Tibial artery (tissue), 4 donors: ENCODE measurements at places on chromosomes 5 and 9.
A peak's percentile ranks its signal among the peaks of the same experiment; 100 is the strongest.

GRCh38 chr9:121298689-121299466 is 30.9 kb downstream of the GSN start:
- no peaks in the 10 kb centered on the region for H3K27me3 ChIP-seq
- peaks cover 94% of the 10 kb centered on the region for H3K4me1 ChIP-seq
- H3K4me3 ChIP-seq, result peak overlapping the region; percentile 64
- peak; percentile 67 for DNase-seq
- H3K27ac ChIP-seq, result peak overlapping the region; percentile 92
- peaks cover 22% of the 10 kb centered on the region for H3K36me3 ChIP-seq

DNA sequence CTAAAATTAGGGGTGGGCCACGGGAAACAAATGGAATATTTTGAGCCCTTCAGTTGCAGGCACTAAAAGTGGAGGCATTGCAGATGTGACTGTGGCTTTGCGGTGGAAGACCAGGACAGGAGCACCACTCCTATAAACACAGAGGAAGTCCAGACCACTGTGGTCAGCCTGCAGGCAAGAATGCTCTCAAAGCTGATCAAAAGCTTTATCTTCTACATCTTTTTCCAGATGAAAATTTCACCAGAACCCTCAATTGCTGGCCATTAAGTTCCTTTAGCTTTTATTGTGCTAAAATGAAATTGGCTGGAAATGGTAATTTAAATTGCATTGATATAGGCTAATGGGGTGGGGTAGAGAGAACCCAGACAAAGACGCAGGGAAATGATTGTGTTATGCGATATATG is 208.8 kb downstream of the ERCC6L2 start:
- peaks cover 5% of the 10 kb centered on the region for H3K4me1 ChIP-seq
- no peak overlapping the region for H3K27ac ChIP-seq
- H3K4me3 ChIP-seq, result no peak overlapping the region
- no peaks in the 10 kb centered on the region for H3K27me3 ChIP-seq

GRCh38 chr9:92408747-92409478 is 4.5 kb upstream of the OGN start:
- no peak overlapping the region for H3K27ac ChIP-seq
- no peak overlapping the region for H3K4me3 ChIP-seq
- no peak for DNase-seq

GRCh38 chr9:76704593-76705204 is 59.5 kb upstream of the PCA3 start:
- no peak overlapping the region for H3K27ac ChIP-seq
- DNase-seq, result no peak
- H3K27me3 ChIP-seq, result no peaks in the 10 kb centered on the region
- H3K36me3 ChIP-seq, result peaks cover 62% of the 10 kb centered on the region
- no peaks in the 10 kb centered on the region for H3K4me1 ChIP-seq

- H3K36me3 ChIP-seq, result no peaks in the 10 kb centered on the region
- H3K27me3 ChIP-seq, result no peaks in the 10 kb centered on the region
- H3K4me3 ChIP-seq, result no peak overlapping the region
- peak; percentile 95 for DNase-seq
- peaks cover 65% of the 10 kb centered on the region for H3K4me1 ChIP-seq
- peak overlapping the region; percentile 84 for H3K27ac ChIP-seq
These were observed 19.0 kb downstream of the NEURL1B start for GRCh38 chr5:172659909-172660628.

DNA sequence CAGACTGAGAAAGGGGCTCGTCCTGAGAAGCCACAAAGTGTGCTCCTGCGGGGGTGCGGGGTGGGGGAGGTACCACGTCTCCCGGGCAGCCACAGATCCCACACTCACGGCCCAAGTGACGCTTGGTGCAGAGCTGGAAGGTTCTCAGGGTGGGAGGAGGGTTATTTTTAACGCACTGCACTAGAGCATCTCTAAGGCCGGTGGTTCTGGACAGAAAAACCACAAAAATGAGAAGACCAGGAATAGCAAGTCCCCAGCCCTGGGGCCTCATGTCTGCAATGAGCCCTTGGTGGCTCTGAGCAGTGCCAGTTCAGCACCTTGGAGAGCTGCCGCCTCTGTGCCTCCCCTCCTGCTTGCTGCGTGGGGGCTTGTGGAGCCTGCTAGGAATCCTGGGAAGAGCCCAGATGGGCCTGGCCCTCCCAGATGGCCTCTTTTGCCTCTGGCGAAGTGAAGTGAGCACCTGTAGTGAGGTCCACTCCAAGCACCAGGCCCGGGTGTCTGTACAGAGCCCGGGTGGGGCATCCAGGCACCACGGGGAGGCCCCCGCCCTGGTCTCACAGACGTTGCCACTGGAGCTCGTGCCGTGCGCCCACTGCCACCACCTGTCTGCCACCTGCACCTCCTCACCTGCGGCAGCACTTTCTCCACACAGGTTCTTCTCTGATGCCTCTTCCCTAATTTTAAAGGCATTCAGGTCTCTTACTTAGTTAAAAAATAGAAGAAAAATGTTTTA is 48.9 kb upstream of the CACNA1B start:
- DNase-seq, result no peak
- no peaks in the 10 kb centered on the region for H3K4me1 ChIP-seq
- peaks cover 62% of the 10 kb centered on the region for H3K36me3 ChIP-seq
- H3K27me3 ChIP-seq, result no peaks in the 10 kb centered on the region

- no peak overlapping the region for H3K27ac ChIP-seq
- H3K36me3 ChIP-seq, result peaks cover 28% of the 10 kb centered on the region
- DNase-seq, result no peak
- peaks cover 13% of the 10 kb centered on the region for H3K4me1 ChIP-seq
These were observed 37.8 kb downstream of the FAM78A start for GRCh38 chr9:131238402-131239021.

- no peak overlapping the region for H3K27ac ChIP-seq
- no peaks in the 10 kb centered on the region for H3K36me3 ChIP-seq
- H3K4me1 ChIP-seq, result no peaks in the 10 kb centered on the region
- H3K27me3 ChIP-seq, result no peaks in the 10 kb centered on the region
- no peak for DNase-seq
These were observed 323.5 kb upstream of the SLC24A2 start for GRCh38 chr9:20112205-20112783.

DNA sequence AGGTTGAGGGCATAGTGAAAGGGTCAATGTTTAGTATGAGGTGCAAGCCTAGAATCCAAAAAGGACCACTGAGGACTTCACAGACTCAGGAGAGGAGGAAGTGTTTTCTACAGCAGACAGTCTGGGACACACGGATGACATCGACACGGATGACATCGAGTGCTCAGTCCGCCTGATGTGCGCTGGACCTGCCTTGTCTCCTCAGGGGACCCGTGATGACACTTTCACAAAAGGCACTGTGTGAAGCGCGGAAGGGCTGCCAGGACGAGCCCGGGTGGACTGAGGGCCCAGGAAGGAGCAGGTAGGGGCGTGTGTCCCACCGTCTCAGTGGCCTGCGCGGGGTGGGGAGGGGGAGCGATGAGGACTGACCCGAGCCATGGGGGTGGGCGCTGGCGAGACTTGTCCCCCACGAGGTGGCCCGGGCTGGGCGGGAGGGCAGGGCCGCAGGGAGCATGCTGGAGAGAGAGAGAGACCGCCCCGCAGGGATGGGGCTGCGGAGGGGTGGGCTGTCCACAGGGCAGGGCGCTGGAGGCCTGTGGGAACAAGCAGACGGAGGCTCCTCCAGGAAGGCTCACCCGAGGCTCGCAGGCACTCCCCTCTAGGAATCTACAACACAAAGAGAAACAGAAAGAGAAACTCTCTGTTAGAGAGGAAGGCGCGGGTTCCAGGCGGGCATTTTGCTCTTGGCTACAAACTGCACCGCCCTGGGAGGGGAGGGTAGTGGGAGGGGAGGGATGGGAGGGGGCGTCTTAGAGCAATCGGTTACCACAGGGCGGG is 54.9 kb downstream of the USP20 start:
- no peak for DNase-seq
- H3K27me3 ChIP-seq, result no peaks in the 10 kb centered on the region
- peaks cover 31% of the 10 kb centered on the region for H3K4me1 ChIP-seq
- no peak overlapping the region for H3K4me3 ChIP-seq
- peaks cover 39% of the 10 kb centered on the region for H3K36me3 ChIP-seq

GRCh38 chr9:68979538-68980314 is 34.2 kb downstream of the PRKACG start:
- no peak overlapping the region for H3K27ac ChIP-seq
- no peaks in the 10 kb centered on the region for H3K36me3 ChIP-seq
- DNase-seq, result no peak
- H3K4me1 ChIP-seq, result no peaks in the 10 kb centered on the region
- no peaks in the 10 kb centered on the region for H3K27me3 ChIP-seq

DNA sequence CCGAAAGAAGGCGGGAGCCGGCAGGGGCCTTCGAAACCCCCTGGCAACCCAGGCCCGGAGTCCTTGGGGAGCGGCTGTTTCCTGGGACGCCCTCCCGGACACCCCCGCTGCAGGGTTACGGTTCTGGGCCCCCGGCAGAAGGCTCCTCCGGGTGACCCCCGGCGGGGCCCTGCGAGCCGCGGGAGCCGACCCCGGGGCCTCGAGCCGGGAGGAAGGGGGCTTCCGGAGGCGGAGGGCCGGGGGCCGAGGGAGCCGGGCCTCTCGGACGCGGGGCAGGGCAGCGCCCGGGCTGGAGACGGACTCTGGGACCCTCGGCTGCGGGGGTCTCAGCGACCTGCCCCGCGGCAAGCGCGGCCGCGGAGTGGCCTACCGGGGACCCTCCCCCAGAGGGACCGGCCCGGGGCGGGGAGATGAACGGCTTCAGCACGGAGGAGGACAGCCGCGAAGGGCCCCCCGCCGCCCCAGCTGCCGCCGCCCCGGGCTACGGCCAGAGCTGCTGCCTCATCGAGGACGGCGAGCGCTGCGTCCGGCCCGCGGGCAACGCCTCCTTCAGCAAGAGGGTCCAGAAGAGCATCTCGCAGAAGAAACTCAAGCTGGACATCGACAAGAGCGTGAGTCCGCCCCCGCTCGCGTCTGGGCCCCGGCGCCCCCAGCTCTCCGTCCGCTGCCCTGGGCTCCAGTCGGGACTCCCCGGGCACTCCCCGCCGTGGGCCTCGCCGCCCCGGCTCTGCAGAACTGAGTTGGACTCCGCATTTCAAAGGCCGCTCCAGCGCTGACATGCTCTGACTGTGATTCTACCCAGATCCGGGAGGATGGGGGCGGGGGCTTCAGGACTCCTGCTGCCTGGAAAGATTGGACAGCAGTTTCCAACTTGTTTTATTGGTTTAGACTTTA is 645 bp downstream of the SAP30L start:
- H3K4me1 ChIP-seq, result peaks cover 25% of the 10 kb centered on the region
- peak overlapping the region; percentile 89 for H3K4me3 ChIP-seq
- H3K27ac ChIP-seq, result peak overlapping the region; percentile 86
- H3K36me3 ChIP-seq, result peaks cover 21% of the 10 kb centered on the region
- no peaks in the 10 kb centered on the region for H3K27me3 ChIP-seq

- no peak overlapping the region for H3K4me3 ChIP-seq
- no peaks in the 10 kb centered on the region for H3K27me3 ChIP-seq
- H3K4me1 ChIP-seq, result no peaks in the 10 kb centered on the region
- no peak for DNase-seq
These were observed 297.6 kb downstream of the MAN2A1 start for GRCh38 chr5:109987355-109987754.

DNA sequence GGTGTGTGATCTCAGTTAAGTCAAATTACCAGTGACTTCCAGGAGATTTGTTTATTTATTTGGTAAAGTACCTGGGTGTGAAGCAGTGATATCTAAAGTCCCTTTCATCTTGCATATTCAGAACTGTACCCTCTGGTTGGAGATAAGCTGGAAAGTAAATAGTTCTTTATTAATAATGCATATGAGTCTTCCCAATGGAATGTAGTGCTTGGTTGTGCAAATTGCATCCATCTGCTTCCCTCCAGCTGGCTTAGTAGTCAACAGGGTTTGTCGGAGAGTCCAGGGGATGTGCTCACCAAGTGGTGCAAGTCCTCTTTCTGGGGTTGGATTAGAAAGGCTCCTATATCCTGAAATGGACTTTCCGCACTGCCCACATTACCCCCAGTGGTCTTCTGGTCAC is 42.0 kb downstream of the TRPM3 start:
- H3K36me3 ChIP-seq, result no peaks in the 10 kb centered on the region
- H3K4me1 ChIP-seq, result no peaks in the 10 kb centered on the region
- DNase-seq, result no peak
- H3K27me3 ChIP-seq, result no peaks in the 10 kb centered on the region
- H3K27ac ChIP-seq, result no peak overlapping the region
- no peak overlapping the region for H3K4me3 ChIP-seq

DNA sequence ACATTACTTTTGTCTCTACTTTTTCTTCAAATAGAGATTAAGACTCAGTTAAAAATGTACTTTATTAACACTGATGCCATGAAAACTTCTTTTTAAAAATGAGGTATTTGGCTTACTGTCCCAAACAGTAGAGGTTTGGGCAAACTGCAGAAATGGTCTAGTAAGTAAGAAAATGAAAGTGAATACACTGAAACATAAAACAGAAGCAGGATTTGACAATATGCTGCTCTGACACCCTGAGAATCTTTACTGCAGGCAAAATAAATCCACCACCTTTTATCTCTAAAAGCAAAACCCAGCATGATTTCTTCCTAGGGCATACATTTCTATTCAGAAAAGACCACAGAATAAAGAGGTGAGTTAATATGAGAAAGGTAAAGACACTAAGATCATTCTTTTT is 86.2 kb downstream of the SLC38A9 start:
- H3K36me3 ChIP-seq, result no peaks in the 10 kb centered on the region
- no peak overlapping the region for H3K4me3 ChIP-seq
- H3K27ac ChIP-seq, result no peak overlapping the region
- no peak for DNase-seq
- no peaks in the 10 kb centered on the region for H3K27me3 ChIP-seq
